ENCODE measurements at places on chromosomes 5 and 9. TPM values are rescaled to one million over a fixed set of nuclear protein-coding genes. Genes with fewer than 3 reads are reported as not detected.
A peak's percentile ranks its signal among the peaks of the same experiment; 100 is the strongest.

DNA sequence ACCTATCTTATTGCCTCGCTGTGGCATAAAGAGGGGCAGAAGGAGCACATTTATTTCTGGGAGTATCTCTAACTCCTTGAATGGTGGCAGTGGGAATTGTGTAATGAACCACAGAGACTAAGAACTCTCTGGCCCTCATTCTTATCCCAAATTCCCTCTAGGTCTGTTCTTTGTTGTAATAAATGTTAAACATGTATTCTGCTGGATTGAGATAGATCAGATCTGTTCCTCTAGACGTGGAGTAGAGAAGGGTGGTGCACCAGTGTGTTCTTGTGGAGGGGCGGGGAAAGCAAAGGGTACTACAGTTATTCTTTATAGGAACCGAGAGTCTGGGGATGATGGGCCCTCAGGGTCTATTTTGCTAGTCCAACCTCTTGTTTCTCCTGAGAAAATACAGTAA is 90.4 kb downstream of the UBE2R2 start:
- no peak for DNase-seq

DNA sequence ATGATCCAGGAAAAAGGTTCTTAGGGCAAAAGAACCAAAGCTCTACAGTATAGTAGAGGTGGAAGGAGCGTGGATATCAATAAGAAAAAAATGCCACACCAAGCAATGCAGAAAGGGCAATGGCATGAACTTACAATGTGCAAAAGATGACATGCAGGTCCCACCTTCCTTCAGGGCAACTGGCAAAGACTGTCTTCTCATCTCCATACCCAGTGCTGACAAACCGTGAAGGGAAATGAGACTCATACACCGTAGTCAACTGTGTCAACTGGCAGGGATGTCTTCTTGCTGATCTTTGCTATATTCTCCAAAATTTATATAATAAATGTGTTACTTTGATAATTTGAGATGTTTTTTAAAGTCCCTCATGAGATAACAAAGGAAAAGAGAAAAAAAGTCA is 36.0 kb downstream of the MED27 start:
- DNase-seq = peak; percentile 34

DNA sequence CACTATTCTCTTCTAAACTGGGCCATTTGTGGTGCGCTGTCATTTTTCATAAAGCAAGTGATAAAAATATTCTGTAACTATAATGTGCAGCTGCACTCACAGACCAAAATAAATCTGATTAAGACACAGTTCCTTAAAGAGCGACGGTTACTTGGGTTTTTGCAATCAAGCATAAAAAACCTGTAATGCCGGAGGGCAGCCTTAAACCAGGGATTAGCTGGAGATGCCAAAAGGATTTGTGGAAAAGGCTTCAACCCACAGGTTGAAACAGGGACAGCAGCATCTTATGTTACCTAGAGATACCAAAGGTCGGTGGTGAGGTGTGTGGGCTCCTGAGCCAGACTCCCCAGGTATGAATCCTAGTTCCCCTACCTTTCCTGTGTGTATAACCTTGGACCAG is 49.3 kb downstream of the CTNND2 start:
- DNase-seq = no peak

DNA sequence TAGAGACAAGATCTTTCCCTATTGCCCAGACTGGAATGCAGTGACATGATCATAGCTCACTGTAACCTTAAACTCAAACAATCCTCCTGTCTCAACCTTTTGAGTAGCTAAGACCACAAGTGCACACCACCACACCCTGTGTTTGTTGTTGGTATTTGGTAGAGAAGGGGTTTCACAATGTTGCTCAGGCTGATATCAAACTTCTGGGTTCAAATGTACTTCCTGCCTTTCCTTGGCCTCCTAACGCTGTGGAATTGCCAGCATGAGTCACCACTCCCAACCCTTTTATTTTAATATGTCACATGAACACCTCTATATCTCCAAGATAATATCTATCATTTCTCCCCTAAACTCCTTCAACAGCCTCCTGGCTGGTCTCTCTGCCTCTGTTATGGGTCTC is 719.0 kb downstream of the PTPRD start:
- DNase-seq = no peak

- DNase-seq = peak; percentile 95
Observed at GRCh38 chr9:91419222-91420191, 4.1 kb downstream of the NFIL3 start.

GRCh38 chr5:60779466-60779865 is 64.6 kb downstream of the ELOVL7 start:
- peak; percentile 69 for DNase-seq

DNA sequence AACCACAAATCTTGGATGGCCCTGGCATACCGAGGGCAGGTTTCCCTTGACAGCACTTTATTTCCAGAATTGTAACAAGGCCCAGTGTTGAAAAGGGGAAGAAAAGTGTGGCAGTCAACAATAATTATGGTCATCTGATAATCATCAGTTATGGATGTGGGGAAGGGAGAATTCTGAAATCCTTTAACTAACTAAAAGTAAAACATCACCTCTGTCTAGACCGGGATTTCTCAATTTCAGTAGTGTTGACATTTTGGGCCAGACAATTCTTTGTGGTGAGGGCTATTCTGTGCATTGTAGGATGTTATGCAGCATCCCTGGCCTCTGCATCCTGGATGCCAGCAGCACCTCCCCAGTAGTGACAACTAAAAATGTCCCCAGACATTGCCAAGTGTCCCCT is 140.4 kb downstream of the PSAT1 start:
- DNase-seq = no peak

The TAF11L10 gene
- not detected for total RNA-seq

The PRRC2B gene
- 38.2 TPM for total RNA-seq

DNA sequence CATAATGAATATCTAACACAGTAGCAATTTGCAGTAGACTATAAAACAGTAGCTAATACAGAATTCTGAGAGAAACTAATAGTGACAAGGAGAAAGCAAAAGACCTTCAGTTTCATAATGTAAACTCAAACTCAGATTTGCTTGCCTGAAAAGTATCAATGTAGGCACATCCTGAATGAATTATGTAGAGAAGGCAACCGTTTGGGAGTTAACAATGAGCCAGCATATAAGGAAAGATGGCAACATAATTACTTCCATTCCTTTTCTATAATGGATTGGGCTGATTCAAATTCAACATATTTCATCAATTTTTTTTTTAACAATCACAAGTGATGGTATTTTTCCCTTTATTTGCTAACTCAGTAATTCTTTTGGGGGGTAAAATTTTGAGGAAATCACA is 261.6 kb downstream of the SEMA5A start:
- DNase-seq = no peak

The CORO2A gene
- total RNA-seq = 3.6 TPM

- DNase-seq = peak; percentile 75
Observed at GRCh38 chr5:112848116-112848811, 12.8 kb upstream of the SRP19 start.

- DNase-seq = no peak
Observed at GRCh38 chr5:76522103-76522935, 100.9 kb downstream of the F2RL2 start.

The TLN1 gene
- 110 TPM for total RNA-seq

- DNase-seq = no peak
Observed at GRCh38 chr9:37395663-37396062, 26.8 kb upstream of the GRHPR start.

DNA sequence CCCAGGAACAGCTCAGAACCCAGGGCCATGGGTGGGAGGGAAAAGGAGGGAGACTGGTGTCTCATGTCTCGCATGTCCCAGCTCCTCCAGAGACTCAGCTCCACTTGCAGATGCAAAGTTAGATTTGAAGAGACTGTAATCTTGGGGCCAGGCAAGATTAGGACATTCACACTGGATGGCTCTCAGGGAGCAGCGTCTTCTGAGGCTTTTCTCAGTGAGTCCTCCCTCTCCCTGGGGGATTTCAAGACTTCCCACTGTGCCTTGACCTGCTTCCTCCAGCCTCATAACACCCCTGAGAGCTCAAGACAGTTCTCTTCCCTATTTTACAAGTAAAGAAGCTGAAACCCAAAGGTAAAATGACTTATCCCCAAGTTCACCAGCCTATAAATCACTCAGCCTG is 10.5 kb upstream of the TCOF1 start:
- DNase-seq = no peak

DNA sequence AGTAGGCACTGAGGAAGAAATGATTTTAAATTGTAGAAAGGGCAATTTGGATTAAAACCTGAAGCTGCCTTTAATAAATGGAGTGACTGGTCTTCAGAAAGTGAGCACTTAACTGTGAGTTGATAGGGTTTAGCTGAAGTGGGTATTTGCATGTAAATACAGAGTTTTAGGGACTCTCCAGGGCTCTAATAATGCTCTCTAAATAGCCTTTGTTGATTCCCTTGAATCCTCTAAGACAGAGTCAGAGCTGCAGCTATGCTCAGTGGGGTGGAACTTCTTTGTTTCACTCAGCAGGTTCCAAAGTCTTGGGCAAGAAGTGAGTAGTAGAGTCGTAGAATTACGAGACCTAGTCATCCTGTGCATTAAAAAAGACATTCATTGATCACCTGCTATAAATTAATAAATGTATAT is 21.4 kb downstream of the GLRA1 start:
- DNase-seq = no peak

DNA sequence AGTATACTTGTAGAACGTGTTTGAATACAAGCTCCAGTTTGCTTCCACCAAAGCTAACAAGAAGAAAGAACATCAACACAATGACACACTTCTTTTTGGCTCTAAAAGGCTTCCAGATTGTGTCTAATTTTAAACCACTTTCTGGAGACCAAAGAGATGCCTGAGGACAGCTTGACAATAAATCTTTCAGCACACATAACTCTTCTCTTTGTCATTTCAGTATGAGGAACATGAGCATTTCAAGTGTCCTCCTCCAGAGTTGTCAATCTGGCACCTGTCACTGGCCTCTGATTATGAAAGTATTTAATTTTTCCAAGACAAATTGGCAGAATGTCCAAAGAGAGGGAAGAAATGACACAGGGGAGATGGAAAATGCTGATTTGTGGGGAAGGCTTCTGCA is 79.0 kb upstream of the TLR4 start:
- no peak for DNase-seq

DNA sequence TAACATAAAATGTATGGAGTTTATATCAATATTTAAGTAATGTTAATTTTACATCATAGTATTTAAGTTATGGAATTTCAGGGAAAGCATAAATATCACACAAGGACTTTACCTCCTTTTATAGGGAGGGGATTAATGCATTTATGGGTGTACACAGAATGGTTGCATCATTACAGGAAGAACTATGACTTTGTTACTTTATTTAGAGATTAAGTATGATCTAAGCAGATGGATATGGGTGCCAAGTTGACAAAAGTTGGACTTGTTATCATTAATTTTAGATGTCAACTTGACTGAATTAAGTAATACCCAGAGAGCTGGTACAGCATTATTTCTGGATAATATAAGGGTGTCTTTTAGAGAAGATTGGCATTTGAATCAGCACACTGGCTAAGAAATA is 160.5 kb upstream of the CDH10 start:
- DNase-seq = peak; percentile 11

DNA sequence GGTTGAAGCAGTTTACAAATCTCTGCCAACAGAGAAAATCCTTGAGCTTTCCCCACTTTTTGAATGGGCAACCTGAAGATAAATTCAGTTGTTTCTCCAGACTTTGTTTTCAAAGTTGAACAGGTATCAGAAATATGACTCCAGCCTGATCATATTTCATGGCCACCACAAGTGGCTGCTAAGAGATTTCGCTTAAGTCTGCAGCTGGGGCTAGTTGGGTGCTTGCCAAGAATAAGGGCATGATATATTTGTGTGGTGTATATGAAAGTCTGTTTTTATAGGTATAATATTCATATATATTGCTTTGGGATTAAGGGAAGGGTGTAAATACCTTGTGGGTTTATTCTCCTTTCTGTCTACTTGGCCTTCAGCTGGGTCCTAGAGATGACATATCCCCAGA is 168.4 kb upstream of the GDNF start:
- no peak for DNase-seq

DNA sequence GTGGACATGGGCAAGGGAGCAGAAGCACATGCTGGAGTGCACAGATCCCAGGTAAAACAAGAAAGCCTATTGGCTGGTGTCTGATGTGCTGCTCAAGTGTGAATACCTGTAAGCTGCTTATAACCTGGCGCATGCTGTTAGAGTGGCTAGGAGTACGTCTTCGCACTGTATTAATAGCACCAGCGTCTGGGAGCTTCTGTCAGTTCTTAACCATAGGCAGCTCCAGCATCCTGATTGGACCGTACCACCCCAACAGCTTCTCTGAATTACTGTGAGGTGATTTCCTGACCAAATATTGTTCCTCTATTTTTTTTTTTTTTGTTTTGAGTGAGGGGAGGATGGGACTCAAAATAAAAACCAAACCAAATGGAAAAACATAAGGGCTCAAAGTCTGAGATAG is 987.6 kb downstream of the PTPRD start:
- DNase-seq = no peak

DNA sequence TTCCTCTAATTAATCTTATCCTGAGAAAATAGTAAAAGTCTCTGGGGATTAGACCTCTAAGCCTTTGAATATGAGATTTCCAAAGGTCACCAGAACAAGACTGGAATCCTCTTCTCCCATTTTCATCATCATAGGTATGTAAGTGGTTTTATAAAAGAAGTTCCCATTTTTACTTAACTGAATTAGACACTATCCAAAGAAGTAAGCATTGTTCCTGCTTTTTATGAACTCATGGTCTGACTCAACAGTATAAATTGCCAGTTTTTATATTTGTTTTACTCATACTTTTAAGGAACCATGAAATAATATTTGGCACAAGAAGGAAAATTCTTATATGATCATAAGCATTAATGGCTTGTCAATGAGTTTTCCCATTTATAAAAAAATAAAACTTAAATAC is 167.1 kb upstream of the ADRA1B start:
- DNase-seq = no peak

DNA sequence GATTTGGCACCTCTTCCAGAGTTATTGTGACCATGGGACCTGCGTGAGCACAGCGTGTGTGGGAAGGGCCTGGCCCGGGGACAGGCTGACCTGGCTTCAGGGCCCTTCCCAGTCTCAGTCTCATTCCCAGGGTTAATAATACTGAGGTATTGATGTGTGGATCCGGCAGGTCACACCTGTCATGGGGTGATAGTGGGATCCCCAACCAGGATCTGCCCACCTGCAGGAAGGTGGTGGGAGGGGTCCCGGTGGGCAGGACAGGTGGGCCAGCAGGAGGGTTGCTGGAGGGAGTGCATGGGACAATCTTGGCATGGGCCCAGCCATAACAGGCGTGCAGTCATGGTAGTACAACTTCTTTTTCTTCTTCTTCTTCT is 55.4 kb downstream of the COL15A1 start:
- DNase-seq = no peak

DNA sequence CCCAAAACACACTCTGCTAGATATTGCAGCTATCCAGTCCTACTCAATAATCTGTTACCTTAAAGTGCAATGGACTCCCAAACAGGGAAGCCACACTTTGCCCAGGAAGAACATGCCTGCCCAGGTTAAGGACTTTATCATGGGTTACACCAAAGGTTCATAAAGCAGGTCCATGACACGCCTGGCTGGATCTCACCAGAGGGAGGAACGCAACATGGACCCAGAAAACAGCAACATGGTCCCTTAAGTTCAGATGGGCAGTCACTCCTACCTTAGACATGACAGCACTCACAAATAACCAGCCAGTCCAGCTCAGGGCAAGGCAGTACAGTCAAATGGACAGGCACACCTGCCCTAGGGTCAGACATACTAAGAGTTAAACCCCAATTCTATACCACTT is 3.8 kb downstream of the P4HA2 start:
- DNase-seq = no peak

The TGFBI gene
- 744 TPM for total RNA-seq
